HT1080 (cell line): ENCODE measurements at places on chromosomes 1 and 21.

GRCh38 chr21:27691516-27691915 is 724.6 kb upstream of the ADAMTS5 start:
- DNase-seq, result no peak

GRCh38 chr1:201318504-201319340 is 35.4 kb downstream of the PKP1 start:
- no peak for DNase-seq

DNA sequence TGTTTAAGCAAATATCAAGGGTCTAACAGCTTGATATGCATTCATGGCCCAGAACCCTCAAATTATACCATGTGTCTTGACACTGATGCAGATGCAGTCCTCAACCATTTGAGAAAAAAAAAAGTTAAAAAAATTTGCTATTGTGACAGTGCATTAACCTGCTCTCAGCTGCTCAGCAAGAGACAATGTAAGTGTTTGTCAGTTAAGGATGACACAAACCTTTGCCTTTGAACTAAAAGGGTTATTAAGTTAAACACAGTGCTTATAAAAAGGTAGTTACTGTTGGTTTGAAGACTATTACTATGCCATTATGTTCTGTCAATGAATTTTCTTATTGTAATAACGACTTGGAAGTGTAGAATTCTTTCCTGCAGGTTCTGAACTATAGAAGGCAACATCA is 655.6 kb upstream of the NEGR1 start:
- DNase-seq, result no peak

DNA sequence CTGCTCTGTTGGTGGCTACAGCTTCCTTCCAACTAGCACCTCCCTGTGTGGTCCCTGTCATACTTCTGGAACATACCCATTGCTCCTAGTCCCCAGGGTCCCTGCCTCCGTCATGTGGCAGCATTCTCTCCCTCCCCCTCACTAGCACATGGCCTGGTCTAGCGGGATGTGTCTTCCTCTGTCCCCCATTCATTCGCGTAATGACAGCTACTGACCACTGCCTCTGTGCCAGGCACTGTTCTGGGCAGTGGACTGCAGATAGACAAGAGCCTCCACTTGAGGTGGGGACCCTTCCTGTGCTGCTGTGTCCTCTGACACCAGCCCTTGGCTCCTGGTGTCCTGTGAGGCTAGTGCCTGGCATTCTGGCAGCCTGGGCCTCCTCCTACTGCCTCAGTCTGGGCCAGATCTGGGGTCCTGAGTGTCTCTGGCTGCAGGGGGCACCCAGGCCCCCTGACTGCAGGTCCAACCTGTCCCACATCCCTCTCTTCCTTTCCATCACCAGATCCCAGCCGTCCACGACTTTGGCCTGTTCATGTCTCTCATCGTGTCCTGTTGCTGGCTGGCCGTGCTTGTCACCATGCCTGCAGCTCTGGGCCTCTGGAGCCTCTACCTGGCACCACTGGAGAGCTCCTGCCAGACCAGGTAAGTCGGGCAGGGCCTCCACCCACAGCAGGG is 38.1 kb downstream of the DISP3 start:
- DNase-seq, result no peak

DNA sequence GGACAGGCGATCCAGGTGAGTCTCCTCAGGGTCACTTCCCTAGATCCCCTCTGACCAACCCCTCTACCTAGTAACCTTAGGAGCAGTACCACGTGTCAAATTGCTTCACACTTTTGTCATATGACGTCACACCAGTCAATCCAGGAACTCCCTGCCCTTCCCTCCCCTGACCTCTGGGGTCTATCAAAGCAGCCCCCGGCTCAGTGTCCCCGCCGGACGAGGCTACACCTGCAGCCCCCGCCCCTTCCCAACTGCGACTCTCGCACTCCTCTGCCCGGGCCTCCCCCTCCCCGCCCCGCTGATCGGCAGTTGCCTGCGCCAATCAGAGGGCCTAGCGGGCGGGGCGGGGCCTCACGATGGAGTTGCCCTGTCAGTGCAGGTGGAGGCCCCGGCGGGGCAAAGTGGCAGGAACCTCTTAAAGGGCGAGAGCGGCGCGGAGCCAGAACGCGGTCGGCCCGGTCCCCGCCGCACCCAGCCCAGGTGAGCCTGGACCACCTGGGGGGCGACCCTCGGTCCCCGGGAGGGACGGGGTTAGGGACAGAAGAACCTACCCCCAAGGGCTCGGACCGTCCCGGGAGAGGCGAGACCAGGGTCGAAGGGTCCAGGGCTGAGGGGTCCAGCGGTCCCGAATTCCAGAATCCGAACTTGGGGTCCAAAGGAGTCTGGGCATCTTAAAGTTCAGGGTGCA is 27.5 kb upstream of the EPB41 start:
- peak; percentile 50 for DNase-seq

- DNase-seq, result no peak
Measured at GRCh38 chr1:21865609-21865942, 53.5 kb downstream of the LDLRAD2 start.

- DNase-seq, result no peak
Measured at GRCh38 chr1:178493301-178493741, 3.4 kb downstream of the CLEC20A start.

GRCh38 chr1:159947942-159948341 is 2.5 kb upstream of the IGSF9 start:
- no peak for DNase-seq

DNA sequence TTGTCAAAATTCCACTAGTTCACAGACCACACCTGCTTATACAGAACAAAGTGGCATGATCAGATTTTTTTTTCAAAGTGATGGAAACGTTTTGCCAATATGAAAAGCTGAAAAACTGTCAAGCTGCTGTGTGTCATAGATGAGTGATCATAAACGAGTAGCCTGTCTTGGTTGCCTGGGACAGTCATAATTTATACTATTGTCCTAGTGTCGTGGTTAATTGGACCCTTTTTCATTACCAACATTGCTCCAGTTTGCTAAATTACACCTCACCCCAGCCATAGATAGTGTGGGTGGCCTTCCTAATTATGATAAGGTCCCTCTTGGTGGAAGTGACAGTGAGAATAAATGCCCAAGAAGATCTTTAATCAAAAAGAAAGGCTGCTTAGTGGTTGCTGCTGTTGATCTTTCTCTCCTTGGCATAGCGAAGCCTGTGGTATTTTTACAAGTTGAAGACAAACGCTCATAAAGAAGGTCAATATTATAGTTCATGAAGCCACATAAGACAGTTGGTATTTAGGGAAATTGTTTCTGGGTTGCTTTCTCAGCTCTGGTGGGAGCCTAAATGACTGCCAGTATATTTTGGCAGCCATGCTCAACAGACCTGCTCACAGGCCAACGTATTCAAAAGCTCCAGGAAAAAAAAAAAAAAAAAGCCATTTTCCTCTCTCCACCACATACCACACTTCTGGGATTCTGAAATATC is 478.1 kb downstream of the PLA2G4A start:
- DNase-seq, result no peak

DNA sequence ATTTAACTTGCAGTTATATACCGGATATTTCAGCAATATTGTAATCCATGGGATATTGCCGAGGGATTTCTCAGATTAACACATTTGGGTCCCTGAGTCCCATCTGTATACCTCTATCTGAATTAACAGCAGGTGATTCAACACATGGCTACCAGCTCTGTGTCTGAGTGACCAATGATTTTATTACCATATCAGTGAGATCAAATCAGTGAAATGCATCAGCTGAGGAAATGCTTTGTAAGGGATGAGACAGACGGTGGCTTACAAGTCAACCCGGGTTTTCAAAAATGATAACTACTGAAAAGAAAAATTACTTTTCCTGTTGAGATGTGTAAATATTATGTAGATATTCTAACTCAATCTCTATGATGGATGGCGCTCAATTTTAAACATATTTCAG is 504.1 kb upstream of the PKN2 start:
- no peak for DNase-seq

DNA sequence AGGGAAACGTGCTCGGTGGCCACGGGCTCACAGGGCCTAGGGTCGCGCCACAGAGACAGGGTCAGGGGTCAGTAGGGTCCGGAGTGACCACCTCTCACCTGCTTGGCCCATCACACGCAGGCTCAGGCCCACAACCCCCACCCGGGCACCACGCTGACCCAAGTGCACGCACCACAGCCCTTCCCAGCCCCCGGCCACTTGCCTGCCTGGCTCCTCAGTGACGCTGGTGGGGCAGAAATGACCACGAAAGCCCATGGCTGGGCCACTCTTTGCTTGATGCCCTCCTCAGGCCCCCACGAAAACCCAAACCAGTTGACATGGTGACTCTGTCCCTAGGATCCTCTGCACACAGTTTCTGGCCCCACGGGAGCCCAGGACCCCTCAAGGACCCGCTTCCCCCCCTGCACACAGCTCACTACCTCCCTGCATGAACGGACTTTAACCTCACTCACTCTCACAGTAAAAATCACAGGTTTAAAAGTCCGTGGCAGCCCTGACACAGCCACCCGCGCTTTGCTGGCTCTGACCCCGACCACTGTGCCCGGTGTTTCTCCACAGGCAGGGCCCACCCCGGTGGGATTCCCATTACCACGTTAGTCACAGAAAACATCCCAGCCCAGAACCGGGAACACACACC is 20.7 kb downstream of the NADK start:
- no peak for DNase-seq

- DNase-seq, result peak; percentile 29
Measured at GRCh38 chr1:234743791-234744611, 134.0 kb upstream of the IRF2BP2 start.

GRCh38 chr1:208288495-208288894 is 44.3 kb upstream of the PLXNA2 start:
- no peak for DNase-seq

DNA sequence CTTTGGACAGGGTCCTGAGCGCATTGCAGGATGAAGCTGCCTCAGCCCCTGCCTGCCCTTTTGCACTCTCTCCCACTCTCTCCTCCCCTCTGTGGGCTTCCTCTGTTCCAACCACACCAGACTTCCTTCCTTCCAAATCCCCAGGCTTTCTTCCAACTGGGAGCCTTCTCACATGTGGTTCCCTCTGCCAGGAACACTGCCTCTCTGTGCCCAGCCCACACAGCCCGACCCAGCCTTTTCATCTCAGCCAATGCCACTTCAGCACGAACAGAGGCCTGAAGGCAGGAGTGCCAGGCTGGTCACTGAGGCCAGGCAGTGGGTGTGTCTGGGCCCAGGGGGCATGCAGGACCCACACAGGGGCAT is 5.9 kb downstream of the SELENON start:
- DNase-seq, result no peak

GRCh38 chr1:92515796-92516201 is 29.1 kb upstream of the GFI1 start:
- DNase-seq, result no peak

DNA sequence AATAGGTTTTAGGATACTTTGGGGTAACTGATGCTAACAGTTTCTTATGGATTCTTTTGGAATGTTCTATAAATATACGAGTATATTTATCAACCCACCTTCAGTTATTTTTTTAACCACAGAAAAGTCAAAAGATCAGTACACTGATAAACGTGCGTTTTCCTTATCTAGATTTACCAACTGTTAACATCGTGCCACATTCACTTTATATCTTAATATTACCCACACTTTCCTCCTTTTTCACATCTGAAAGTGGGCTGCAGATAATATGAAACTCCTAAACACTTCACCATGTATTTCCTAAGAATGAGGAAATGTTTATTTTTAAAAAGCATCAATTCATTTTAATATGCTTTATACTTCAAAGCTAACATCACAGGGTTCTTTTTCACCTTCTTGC is 7.7 kb downstream of the ATF6 start:
- DNase-seq, result no peak

DNA sequence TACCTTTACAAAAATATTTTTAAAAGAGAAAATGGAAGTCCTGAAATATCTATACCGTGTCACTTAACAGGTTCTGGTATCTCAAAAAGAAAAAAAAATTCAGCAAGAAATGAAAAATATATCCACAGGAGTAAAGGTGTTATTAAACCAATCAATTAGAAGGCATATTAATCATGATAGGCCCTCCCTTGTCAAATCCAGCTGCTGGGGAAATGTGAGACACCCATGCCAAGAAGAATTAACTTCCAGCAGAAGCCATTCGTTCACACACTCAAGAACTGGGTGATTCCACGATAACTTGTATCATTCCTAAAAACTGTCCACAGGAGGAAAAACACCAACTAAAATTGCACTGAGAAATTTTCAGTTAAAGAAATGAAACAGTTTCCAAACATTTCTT is 57.6 kb downstream of the APP start:
- no peak for DNase-seq

DNA sequence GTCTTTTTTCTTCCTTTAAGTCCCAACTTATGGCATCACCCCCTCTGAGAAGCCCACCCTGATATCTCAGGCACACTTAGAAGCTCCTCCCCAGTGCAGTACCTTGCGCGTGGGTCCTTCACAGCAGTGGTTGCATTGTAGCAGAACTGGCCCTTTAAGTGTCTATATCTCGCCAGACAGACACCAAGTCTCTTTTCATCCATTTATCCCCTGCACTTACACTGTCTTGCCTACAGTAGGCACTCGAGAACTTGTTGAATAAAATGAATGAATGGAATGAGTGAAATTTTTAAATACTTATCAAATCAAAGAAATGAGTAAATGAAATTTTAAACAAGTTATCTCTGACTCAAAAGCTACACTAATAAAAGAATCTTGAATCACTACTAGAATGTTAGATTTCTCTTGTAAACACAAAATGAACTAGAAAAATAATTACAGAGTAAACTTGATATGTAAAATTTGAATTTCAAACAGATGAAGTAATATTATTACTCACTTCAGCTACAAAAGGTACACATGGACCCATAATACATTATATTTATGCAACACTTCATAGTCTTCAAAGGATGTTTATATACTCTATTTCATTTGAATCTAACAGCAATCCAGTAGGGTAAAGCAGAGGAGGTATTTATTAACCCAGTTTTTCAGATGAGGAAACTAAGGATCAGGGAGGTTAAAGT is 54.7 kb upstream of the MAN1A2 start:
- DNase-seq, result peak; percentile 39
